Smooth muscle cell of bladder (primary cell): ENCODE measurements at places on chromosomes 13 and 19. TPM values are rescaled to one million over a fixed set of nuclear protein-coding genes. Genes with fewer than 3 reads are reported as not detected.

Gene KCNN4
- total RNA-seq, result 0.28 and 0.55 TPM in 2 replicates

Gene TNFAIP8L1
- total RNA-seq, result 0.85 and 1.2 TPM in 2 replicates

Gene TIMM50
- 47.6 and 78.6 TPM in 2 replicates for total RNA-seq

Gene PTGIR
- total RNA-seq, result 2.3 and 3.0 TPM in 2 replicates

Gene SIGLEC9
- 0.09 TPM in 1 of 2 replicates, not detected in the other for total RNA-seq

Gene CYP4F2
- not detected in 2 replicates for total RNA-seq

Gene PROZ
- total RNA-seq, result not detected in 2 replicates

Gene PRX
- total RNA-seq, result 1.3 and 1.6 TPM in 2 replicates

Gene FPR2
- not detected in 2 replicates for total RNA-seq

Gene PSG3
- not detected in 2 replicates for total RNA-seq

Gene IL4I1
- total RNA-seq, result 0.14 and 0.46 TPM in 2 replicates

Gene RNF225
- not detected in 2 replicates for total RNA-seq

Gene LCP1
- total RNA-seq, result 0.09 and 0.28 TPM in 2 replicates
